Activated CD8-positive, alpha-beta memory T cell treated with anti-CD3 and anti-CD28 coated beads for 1 hour (primary cell): ENCODE measurements at places on chromosomes 16 and 17.

DNA sequence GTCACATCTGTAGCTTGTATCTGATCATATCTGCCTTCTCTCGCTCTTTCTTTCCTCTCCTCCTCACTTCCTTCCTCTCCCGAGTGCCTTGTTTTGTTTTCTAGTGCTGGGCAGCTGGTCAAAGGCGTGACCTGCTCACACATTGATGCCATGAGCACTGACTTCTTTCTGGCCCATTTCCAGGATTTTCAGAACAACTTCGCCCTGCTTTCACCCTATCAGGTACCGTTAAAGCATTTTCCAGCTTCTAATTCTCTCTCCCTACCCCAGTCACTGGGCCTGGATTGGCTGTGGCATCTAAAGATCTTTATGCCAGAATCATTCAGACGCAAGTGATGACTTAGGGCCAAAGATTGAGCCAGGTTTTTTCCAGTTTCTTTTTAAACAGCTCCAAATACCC lies 55.5 kb downstream of the OTOA start:
- no peak for DNase-seq

DNA sequence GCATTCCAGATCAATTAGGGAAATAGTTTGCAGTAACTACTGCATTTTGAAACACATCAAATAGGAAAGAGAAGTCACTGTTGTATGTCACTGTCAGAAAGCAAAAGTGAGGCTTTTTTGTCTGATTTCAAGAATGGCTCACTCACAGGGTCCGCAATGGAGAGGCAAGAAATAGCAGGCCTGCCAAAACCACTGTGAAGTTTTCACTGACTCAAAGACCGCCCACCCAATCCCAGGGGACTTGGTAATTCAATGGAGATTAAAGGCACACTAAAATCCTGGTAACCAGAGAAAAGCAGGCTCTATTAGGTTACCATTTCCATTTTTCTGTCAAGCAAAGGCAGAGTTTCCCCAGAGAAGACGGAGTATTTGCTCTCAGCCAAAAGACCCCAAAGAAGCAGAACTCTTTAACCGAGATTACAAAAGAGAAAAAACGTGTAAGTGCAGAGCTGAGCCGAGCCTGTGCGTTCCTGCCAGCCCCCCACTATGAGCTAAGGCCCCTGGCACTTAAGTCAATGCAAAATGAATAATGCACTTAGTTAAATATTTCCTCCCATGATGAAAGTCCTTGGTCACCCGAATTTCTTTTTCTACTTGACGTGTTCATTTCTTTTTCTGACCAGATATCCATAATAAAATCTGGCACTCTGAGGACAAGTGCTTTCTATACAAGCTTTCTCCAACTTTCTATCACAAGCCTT lies 57.0 kb downstream of the FOXL1 start:
- no peak for DNase-seq

- no peak for DNase-seq
These were observed 913 bp upstream of the KRT16 start for GRCh38 chr17:41613277-41614082.

DNA sequence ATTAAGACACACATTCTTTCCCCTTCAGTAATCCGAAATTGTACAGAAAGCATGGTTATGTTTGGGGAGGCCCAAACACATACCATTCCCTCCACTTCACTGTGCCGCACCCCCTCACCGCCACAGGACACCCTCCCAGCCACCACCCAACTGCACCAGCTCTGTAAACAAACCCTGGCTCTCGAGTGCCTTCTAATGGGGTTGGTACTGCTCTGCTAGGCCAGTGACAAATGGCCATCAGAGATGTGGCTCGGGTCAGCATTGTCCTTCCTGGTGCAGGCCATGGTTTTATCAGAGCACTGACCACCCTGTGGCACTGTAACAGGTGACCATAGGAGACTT lies 24.0 kb upstream of the SREBF1 start:
- no peak for DNase-seq

GRCh38 chr17:51407576-51407975 lies 147.2 kb downstream of the UTP18 start:
- no peak for DNase-seq

- DNase-seq = no peak
These were observed 170.6 kb downstream of the GSG1L start for GRCh38 chr16:27892879-27893278.

- peak; percentile 65 for DNase-seq
These were observed 4.5 kb upstream of the HSD17B1 start for GRCh38 chr17:42548070-42548837.
